ENCODE measurements at places on chromosomes 1 and 21.

DNA sequence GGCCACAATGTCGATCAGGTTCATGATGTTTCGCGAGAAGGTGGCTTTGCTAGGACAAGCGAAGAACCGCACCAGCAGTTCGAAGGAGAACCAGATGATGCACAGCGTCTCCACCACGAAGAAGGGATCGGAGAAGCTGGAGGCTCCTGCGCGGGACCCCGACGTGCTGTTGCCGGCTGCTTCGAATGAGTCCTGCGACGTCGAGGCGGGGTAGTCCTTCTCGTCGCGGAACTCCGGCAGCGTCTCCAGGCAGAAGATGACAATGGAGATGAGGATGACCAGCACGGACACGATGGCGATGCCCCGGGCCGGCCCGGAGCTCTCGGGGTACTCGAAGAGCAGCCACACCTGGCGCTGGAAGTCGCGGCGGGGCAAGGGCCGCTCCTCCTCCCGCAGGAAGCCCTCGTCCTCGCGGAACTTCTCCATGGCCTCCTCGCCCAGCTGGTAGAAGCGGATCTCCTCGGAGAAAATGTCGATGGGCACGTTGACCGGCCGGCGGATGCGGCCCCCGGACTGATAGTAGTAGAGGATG, 869 bp downstream of the KCNA3 start:
- DNase-seq = no peak

DNA sequence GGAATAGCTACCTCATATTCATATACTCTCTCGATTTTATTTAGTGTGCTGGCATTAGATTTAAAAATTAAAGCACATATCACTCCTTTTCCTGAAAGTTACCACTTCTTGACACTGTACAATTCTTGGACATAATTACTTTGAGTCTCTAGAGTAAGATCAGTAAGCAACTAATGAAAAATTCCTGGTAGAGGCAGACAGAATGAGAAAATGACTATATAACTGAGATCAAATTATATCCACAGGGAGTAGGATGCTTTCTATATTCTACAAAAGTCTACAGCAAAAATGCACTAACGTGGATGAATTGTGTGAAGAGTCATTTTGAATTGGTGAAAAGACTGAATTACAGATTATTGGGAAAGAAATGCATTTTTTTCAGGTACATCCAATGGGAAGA, 445.7 kb downstream of the PTBP2 start:
- no peak for DNase-seq

- DNase-seq = no peak
Measured at GRCh38 chr1:71509051-71509595, 428.3 kb upstream of the ZRANB2 start.

DNA sequence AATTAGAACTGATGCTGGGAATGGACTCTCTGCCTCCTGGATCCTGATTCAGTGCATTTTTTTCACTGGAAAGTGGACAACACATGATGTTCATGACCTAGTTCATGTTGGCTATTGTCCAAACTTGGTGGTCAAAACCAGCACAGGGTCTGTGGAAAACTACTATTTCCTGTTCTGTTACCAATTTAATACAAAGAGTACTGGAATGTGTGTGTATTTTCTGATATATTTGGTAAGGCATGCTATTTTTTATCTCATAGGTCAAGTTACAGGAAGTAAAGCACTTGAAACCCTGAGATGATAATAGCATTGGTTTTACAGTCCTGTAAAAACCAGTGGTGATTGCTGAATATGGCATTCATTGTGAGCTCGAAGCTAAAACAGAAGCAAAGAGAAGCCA, 89.9 kb downstream of the SGIP1 start:
- DNase-seq = no peak

DNA sequence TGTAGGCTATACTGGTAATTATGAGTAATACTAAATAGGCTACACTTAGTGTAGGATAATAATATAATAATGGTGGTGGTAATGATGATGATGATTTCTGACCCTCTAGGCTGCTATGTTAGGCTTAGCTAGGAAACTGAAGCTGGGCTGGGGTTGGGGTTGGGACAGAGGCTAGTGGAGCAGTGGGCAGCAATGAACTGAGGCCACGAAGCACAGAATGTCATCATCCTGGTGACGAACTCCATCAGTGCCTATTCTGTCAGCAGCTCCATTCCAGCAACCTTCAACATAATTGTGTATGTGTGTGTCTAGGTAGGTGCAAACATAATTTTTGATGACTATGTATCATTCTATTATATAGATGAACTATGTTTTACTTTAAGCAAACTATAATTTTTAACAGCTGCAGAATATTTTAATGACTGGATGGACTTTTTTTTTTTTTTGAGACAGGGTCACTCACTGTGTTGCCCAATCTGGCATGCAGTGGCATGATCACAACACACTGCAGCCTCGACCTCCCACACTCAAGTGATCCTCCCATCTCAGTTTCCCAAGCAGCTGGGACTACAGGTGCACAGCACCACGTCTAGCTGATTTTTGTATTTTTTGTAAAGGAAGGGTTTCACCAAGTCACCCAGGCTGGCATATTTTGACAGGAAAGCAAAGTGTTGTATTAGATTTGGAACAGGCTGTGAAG, 12.9 kb upstream of the CLIC4 start:
- DNase-seq = no peak

- no peak for DNase-seq
Measured at GRCh38 chr1:110617116-110617515, 11.0 kb upstream of the KCNA2 start.

DNA sequence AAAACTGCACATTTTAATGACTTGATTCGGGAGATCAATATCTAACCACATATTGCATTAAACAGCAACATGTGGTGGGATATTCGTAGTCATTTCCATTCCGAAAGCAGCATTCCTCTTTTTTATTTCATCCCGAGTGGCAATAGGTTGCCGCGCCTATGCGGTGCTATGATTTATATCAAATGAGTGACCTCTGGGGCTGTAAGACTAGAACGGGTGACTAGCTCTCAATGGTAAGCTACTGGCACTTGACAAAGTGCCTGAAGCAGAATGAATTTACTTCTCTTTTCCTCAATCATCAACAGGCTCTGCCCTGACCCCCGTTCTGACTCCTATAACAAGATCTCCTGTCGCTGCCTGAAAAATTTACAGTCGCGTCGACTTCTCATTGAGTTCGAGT, 162.3 kb downstream of the ZNF281 start:
- no peak for DNase-seq

DNA sequence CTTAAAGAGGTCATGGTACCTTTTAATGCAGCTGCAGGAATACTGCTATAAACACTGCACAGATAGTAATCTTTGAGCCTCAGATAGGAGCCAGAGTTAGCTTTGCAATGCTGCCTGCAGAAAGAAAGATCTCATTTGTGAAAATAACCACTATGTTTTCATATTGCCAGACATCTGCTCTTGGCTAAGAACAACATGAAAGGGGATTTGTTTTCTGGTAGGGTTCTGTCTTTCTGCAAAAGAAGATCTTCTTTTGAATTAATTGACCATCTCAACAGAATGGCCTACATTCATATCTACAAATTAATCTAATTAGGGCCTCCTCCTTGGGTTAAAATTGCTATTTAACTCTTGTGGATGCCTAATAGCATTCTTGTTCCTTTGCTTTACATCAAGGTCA, 177.6 kb upstream of the DPYD start:
- no peak for DNase-seq

DNA sequence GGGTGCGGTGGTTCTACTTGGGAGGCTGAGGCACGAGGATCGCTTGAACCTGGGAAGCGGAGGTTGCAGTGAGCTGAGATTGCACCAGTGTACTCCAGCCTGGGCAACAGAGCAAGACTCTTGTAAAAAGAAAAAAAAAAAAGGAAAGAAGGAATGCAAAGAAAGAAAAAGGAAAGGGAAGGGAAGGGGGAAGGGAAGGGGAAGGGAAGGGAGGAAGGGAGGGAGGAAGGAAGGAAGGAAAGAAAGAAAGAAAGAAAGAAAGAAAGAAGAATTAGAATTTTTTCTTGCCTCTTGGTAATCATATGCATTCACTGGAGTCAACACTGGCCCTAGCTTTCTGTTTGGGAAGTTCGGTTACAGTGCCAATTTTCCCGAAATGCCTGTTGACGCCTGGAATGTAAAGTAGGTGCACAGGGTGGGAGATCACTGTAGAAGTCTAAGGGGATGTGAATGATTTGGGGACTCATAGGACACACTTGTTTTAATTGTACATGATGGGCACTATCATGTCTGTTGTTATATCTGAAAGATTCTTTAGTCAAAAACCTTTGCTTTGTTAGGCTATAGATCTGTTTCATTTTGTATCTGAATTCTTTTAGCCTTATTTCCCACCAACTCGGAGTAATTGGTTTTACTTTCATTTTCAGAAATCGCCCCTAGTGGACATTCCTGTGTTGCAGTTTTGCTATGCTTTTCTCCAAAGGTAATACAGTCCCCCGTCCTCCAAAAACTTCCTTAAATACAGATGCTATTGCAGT, 59.8 kb upstream of the MORC3 start:
- DNase-seq = peak; percentile 78

DNA sequence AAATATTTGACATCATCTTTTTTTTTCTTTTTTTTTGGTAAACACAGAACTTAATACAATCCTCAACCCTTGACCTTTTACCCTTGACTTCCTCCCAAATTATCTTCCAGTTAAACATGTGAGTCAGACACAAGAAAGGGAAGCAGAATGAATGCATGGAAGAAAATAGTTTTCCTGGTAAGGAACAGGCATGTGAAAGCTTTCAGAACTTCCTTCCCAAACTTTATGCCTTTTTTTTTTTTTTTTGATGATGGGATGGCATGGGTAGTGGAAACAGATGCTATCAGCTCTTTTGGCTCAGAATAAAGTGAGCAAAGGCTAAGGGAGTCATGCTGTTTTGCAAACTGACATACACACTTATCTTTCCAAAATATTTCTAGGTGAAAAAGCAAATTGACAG, 1079.1 kb downstream of the TTLL7 start:
- DNase-seq = no peak

- no peak for DNase-seq
Measured at GRCh38 chr1:21045351-21045750, 131.3 kb downstream of the EIF4G3 start.

GRCh38 chr1:183995322-183996039, 42.0 kb downstream of the COLGALT2 start:
- DNase-seq = no peak

DNA sequence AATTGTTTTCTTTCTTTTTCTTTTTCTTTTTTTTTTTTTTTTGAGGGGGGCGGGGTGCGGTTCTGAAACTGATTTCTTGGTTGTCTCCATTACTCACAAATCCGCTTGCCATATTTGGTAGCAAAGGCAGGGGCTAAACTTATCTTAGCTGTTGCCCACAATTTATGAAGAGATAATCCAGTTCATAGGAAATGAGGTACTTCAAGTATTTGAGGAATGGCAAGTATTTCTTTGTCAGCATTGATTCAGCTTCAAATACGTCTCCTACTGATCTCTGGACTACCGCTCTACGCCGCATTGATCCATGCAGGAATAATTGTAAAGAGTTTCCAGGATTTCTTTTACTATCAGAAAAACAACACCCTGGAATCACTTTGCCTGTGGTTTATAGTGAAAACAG, 289.2 kb upstream of the DPYD start:
- no peak for DNase-seq

GRCh38 chr21:16028941-16029464, 299.2 kb downstream of the USP25 start:
- no peak for DNase-seq

GRCh38 chr1:207179036-207179435, 75.0 kb downstream of the C4BPA start:
- DNase-seq = no peak

DNA sequence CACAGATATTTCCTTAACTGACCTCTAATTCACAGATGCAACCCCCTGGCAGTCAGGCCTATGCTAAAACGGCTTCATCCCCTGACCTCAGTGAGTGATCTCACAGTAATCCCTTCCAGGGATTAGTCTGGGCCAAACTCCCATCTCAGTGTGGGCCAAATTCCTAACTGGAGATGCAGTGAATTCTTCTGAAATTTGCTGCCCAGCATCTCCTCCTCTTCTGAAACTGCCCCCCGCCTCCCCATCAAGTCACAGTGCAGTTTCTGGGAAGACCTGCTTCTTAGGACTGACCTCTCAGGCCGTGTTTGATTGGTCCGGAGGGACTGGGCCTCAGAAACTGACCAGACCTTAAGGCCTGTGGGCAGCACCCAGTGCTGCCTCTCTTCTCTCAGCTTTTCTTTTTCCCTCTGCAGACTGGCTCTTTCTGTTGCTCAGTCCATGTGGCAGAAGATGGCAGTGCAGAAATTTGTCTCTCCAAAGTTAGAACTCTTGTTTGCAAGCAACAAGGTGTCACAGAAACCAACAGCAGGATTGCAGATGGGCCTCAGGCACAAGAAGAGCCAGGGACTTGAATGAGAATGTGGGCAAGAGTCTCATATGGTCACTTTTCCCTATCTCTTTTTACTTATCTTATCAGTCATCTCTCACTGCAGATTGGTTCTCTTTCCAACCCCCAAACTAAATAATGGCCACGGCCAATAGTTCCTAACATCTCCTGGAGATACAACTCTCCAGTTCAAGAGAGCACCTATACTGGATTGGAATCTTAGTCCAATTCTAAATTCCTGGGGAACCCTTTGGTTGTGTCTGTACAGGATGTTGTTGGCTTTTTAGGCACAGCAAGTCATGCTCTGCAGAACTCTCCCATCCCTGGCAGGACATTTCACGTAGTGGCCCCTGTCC, 95.5 kb upstream of the RALGPS2 start:
- DNase-seq = no peak

DNA sequence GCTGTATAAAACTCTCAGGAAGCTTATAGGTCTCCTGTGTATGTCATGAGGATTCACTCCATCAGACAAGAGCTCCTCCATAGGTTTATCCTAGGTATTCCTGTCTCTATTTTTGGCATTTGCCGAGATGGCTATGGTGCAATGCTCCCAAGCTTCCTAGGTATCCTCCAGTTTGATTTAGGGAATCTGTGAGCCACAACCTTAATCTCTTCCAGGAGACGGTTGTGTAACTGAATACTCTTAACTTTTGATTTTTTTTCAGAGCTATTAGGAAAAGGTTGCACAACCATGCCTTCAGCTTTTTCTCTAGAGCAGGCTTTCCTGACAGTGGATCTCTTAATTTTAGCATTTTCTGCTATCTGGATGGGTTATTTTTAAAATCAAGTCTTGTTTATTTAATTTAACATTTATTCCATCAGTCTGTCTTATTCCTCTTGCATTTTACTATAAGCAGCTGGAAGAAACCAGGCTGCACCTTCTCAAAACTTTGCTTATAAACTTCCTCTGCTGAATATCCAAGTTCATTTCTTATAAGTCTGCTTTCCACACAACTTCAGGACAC, 69.4 kb upstream of the BACE2 start:
- no peak for DNase-seq

GRCh38 chr1:111089638-111090037, 50.3 kb downstream of the DRAM2 start:
- DNase-seq = no peak

DNA sequence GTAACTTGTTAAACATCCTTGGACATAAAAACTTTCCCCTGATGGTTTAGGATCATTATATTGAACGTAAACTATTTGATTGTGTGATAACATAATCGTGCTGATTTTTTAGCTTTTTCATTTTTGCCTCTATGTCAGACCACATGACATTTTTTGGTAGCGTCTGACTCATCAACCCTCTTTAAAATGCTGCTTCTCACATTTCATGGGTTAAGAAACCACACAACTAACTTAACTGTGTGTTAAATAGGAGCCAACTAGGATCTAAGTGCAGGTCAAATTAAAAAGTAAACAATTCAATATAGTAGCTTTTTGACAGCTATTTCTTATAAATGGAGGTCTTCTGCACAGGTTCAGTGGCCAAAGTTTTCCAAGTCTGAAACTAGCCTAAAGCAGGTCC, 9.8 kb downstream of the BTG3 start:
- DNase-seq = no peak

All from CD4-positive, alpha-beta T cell treated with Interleukin-4 for 1 hour (primary cell).